ENCODE measurements at places on chromosomes 6 and 20.

DNA sequence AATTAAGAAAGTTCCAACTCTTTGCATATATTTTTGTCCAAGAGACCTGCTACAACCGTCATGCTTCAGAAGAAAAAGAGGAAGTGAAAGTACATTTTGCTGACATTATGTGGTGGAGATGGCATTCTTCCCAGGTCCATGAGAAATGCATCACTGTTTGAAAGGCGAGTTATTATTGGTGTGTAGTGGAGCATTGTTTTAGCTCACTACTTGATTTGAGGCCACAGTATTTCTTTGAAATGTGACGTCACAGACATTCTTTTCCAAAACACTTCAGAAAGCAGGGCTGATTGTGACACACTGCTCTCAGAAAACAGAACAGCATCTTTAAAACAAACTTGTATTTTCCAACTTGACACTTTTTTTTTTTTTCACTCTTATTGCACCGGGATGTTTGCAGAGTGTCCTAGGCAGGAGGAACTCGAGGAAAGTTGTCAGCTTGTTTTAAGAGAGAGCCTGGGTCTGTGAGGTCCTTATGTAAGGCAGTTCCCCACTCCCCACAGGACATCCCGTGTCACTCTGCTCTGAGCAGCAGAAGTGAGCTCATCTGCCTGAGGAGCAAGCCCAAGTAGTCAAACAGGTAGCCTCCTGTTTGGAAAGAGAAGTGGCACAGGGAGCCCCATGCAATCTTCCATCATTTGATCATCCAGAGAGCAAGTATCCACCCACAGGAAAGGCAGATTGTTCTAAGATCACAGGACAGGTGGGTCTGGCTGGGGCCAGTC lies 1.1 kb downstream of the SPTLC3 start:
- DNase-seq = no peak

DNA sequence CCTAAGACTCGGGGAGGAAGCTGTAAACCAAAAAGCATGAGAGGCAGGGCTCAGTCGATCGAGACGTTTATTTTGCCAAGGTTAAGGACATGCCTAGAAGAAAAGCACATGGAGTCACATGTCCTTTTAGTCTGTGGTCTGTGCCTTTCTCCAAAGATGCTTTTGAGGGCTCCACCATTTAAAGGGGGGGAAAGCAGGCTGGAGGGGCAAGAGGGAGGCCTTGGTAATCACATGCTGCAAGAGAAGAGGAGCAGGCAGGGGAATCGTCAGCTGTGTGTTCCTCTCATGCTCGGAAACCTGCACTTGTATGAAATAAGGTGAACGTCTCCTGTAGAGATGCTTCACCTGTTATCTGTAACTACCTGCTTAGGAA lies 9.1 kb upstream of the YTHDF1 start:
- DNase-seq = no peak

DNA sequence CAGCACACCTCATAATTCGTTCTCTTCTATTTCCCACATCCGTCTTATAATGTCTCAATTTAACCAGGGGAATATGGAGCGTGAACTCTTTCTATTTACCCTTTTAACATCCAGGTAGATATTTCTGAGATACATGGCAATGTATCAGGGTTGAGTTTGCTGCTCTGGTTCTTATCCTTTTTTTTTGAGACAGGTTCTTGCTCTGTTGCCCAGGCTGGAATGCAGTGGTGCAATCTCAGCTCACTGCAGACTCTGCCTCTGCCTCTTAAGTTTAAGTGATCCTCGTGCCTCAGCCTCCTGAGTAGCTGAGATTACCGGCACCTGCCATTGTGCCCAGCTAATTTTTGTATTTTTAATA lies 36.5 kb downstream of the KLHL31 start:
- no peak for DNase-seq

DNA sequence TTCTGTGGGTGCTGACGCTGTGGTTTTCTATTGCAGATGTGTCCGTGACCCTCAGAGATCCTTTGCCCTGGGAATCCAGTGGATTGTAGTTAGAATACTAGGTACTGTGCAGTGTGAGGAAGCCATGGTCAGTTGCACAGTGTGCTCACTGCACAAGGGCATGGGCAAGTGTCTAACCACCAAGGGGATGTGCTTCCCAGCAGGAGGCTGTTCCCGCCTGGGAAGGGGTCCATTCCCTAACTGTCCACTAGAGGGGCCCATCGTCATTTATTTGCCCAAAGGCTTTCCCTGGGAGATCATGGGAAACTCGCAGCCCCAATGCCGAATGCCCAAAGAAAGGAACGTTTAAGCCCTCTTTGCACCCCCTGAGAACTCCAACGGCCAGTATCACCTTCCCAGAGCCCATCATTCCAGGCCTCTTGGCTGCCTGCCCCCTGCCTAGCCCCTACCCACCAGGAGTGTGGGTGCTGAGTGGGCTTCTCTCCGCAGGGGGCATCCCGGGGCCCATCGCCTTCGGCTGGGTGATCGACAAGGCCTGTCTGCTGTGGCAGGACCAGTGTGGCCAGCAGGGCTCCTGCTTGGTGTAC lies 26.2 kb downstream of the SLCO4A1 start:
- peak; percentile 84 for DNase-seq

DNA sequence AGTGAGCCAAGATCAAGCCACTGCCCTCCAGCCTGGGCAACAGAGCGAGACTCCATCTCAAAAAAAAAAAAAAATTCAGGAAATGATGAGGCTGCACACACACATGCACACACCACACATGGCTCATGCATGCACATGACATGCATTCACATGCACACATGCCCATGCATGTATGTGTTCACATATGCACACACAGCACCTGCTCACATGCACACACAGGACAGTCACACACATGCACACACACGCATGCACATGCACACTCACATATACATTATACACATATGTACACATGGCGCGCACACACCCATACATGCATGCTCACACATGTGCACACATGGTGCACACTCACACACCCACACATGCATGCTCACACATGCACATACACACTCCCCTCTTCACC lies 22.5 kb downstream of the RIPOR3 start:
- no peak for DNase-seq

DNA sequence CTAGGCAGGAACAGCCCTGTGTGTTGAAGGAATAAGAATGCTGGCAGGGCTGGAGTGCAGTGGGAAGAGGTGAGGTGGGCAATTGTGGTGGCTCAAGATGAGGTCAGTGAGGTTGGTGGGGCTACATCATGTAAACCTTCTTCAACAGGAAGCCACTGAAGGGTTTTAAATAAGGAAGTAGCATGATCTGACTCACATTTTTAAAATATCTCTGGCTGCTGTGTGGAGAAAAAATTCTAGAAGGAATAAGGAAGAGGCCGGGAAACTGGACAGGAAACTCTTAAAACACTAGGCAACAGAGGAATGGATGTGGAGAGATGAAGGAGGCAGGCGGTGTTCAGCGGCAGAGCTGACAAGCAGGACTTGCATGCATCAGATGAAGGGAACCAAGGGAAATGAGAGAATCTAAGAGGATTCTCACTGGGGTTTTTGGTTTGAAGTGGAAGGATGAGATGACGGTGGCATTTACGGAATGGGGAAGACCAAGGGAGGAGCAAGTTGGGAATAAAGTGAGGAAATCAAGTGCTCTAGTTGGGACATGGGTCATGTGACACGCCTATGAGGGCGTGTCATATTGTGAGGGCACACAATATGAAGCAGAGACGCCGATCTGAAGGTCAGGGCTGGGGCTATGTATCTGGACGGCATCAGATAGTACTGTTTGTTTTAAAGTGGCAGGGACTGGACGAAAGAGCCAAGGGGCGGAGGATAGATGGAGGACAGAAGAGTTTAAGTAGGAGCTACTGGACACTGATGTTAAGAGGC lies 18.2 kb downstream of the TMEM242 start:
- DNase-seq = no peak

DNA sequence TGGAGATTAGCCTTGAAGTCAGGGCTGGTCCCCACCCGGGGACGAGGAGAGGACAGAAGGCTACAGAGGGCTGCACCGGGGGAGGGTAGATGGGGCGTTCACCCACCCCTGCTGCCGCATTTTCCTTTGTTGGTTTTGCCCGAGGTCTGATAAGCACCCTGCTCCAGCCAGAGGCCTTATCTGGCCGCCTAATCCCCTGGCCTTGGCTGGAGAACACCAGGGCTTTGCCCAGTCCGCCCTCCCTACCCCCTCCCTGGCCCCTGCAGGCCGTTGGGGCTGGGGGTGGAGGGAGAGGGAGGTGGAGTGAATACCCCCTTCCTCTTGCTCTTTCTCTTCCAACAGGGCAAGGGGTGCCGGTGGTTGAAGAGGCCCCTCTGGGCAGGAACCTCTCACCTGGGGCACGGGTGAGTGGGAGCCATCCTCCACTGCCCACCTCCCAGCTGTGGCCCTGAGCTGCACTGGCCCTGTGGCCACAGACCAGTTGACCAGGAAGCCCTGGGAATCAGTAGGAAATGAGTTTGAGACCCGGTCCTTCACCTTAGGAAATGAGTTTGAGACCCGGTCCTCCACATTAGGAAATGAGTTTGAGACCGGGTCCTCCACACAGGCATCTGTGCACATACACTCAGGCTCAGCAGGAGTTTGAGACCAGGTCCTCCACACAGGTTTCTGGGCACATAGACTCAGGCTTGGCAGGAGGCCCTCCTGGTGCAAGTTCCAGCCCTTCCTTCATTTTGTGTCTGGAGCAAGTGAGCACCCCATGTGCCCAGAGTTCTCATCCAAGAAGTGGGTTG lies 12.0 kb upstream of the GATA5 start:
- DNase-seq = no peak

DNA sequence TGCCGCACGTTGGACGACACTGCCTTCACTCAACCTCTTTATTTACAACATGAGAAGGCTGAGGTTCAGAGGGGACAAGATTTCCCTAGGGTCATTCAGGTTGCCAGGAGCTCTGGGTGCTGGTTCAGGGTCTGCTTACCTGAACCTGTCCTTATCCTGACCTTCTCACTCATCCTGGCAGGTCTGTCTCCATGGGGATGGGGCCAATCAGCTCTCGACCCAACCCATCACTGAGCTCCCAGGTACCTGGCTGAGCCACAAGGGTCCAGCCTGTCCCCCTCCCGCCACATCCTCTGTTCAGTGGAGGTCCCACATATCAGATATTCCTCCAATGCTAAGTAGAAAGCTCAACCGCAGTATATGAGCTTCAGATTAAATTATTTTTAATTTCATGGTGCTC lies 225.6 kb downstream of the ANKRD60 start:
- DNase-seq = no peak

DNA sequence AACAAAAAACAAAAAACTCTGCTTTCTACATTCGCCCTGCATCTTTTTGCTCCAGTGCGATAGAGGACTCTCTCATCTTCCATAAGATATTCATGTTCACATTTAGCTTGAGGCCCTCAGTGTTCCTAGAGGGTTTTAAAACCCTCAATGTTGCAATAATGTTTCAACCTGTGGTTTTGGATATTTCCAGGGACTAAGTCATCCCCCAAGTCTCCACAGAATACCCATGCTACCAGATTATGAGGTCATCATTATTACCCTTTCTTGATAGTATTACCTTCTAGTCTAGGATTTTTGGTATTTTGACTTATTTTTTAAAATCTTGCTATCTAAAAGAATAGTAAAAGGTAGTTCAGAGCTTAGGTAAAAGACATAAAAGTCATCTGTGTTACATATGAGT lies 480.5 kb upstream of the ID4 start:
- no peak for DNase-seq

- no peak for DNase-seq
Observed at GRCh38 chr20:63737695-63737944, 1.2 kb downstream of the LIME1 start.

DNA sequence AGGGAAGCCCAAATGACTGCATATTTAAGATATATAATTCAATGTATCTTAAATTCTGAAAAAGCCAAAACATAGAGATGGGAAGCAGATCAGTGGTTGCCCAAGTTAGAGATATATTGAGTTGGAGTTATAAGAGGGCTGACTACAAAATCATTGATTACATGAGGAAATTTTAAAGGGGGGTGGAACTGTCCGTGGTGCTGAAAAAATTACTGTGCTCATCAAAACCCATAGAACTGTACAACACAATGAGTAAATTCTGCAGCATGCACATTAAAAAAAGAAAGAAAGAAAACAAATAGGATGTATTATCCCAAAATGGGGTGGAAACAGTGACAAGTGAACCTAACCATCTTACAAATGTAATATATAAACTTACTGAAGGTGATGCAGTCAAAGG lies 100.9 kb downstream of the FUT9 start:
- no peak for DNase-seq

DNA sequence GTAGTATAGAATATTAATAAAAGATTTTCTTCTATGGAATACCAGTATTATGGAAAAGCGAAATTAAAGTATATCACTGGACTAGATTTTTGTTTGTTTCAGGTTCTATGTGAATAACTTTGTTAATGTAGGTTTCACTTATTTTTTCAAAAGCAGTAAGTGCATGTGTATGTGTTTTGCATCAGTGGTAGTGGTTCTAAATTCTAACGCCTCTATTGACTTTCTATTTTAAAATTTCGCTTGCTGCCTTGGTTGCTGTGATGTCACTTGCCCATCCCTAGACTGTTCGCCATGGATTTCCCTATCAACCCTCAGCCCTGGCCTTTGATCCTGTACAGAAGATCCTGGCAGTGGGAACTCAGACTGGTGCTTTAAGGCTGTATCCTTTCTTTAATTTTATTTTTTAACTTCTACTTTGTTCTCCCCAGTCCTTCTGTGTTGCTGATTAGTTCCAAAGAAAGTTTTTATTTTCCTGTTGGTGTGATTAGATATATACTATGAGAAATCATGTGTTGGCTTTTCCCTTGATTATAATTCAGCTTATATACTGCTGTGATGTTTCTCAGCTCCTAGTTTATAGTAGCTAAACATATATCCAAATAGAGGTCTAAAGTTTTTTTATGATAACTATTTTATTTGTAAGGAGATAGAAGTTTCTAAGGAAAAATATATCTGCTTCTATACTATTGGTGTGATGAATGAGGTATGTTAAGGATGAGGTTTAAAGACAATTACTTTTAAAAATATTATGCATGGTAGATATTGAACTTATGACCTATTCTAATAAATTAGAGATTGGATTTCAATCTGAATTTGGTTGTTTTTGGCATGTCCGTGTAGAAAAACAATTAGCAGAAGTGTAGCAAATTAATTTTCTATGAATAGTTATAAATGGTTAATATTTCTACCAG lies 1.7 kb downstream of the STXBP5 start:
- peak; percentile 31 for DNase-seq

GRCh38 chr6:138285800-138286199 lies 67.5 kb upstream of the PBOV1 start:
- no peak for DNase-seq

- no peak for DNase-seq
Observed at GRCh38 chr6:31559958-31560696, 12.0 kb upstream of the LTA start.

Measured in SHP77 treated with DMSO at 0.1 percent for 48 hours (cell line).